ENCODE measurements at places on chromosomes 13 and 19.

DNA sequence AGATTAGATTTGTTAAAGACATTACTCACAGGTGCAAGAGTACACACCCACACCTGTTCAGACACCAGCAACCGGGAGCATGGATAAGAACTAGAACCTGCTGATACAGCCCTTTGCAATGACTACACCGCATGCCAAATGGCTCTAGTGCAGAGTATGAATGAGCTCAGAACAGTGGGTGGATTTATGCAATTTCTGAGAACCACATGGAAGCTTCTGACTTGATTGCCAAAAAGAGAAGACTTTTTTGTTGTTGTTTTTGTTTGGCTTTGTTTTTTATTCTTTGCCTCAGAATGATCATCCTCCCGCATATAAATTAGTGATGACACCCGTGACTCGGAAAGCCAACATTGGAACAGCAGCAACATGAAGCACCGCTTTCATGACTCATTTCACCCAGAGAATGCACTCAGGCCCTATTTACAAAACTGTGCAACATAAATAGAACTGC, 77.4 kb upstream of the LRCH1 start:
- DNase-seq, result no peak
- H3K27ac ChIP-seq, result no peak overlapping the region
- no peaks in the 10 kb centered on the region for H3K36me3 ChIP-seq
- H3K4me3 ChIP-seq, result no peak overlapping the region
- H3K4me1 ChIP-seq, result no peaks in the 10 kb centered on the region

GRCh38 chr19:32748497-32748896, 28.9 kb downstream of the TDRD12 start:
- no peak overlapping the region for H3K27ac ChIP-seq
- H3K36me3 ChIP-seq, result no peaks in the 10 kb centered on the region
- no peak for DNase-seq
- no peak overlapping the region for H3K4me3 ChIP-seq
- peaks cover 15% of the 10 kb centered on the region for H3K27me3 ChIP-seq

- DNase-seq, result no peak
- no peak overlapping the region for H3K27ac ChIP-seq
- H3K27me3 ChIP-seq, result no peaks in the 10 kb centered on the region
These were observed 28.5 kb upstream of the RBM26 start for GRCh38 chr13:79434556-79434955.

GRCh38 chr19:31749231-31749630, 400.0 kb upstream of the TSHZ3 start:
- no peaks in the 10 kb centered on the region for H3K27me3 ChIP-seq
- no peaks in the 10 kb centered on the region for H3K4me1 ChIP-seq
- no peak overlapping the region for H3K4me3 ChIP-seq
- H3K27ac ChIP-seq, result no peak overlapping the region
- no peaks in the 10 kb centered on the region for H3K36me3 ChIP-seq
- DNase-seq, result no peak

DNA sequence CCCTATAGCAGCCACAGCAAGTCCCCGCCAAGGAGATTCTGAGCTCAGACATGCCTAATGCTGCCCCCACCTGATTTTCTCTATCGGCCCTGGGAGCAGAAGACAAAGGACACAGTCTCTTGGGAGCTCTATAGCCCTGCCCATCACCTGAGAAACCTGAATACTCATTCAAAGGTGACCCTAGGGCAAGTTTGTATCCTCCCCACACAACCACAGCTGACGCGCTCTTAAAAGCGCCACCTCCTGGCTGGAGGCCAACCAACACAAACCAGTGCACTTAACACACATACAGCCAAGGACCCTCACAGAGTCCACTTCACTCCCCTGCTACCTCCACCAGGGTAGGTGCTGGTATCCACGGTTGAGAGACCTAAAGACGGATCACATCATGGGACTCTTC, 8.8 kb upstream of the IGFL4 start:
- no peak for DNase-seq
- no peaks in the 10 kb centered on the region for H3K36me3 ChIP-seq
- H3K27me3 ChIP-seq, result no peaks in the 10 kb centered on the region
- no peak overlapping the region for H3K27ac ChIP-seq
- no peaks in the 10 kb centered on the region for H3K4me1 ChIP-seq
- no peak overlapping the region for H3K4me3 ChIP-seq

GRCh38 chr13:111614613-111615012, 294.2 kb downstream of the TEX29 start:
- DNase-seq, result no peak
- no peaks in the 10 kb centered on the region for H3K36me3 ChIP-seq
- no peak overlapping the region for H3K27ac ChIP-seq
- peaks cover 14% of the 10 kb centered on the region for H3K27me3 ChIP-seq
- no peak overlapping the region for H3K4me3 ChIP-seq
- H3K4me1 ChIP-seq, result no peaks in the 10 kb centered on the region

- H3K27ac ChIP-seq, result no peak overlapping the region
- no peaks in the 10 kb centered on the region for H3K27me3 ChIP-seq
- H3K4me3 ChIP-seq, result no peak overlapping the region
- no peak for DNase-seq
- H3K4me1 ChIP-seq, result peaks cover 3% of the 10 kb centered on the region
- H3K36me3 ChIP-seq, result peaks cover 18% of the 10 kb centered on the region
These were observed 14.5 kb downstream of the LIPE start for GRCh38 chr19:42412661-42413076.

DNA sequence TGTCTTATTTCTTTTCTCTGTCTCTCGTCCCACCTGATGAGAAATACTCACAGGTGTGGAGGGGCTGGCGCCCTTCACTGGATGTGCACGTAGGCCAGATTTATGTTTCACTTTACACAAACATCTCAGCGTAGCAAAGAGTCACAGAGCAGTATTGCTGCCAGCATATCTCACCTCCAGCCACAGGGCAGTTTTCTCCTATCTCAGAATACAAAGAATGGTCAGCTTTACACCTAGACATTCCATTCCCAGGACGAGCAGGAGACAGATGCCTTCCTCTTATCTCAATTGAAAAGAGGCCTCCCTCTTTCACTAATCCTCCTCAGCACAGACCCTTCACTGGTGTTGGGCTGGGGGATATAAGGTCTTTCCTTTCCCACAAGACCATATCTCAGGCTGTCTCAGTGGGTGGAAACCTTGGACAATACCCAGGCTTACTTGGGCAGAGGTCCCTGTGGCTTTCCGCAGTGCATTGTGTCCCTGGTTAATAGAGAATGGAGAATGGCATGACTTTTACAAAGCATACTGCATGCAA, 7.2 kb upstream of the ZNF611 start:
- H3K36me3 ChIP-seq, result no peaks in the 10 kb centered on the region
- no peak overlapping the region for H3K4me3 ChIP-seq
- no peak overlapping the region for H3K27ac ChIP-seq
- H3K4me1 ChIP-seq, result no peaks in the 10 kb centered on the region
- DNase-seq, result no peak
- no peaks in the 10 kb centered on the region for H3K27me3 ChIP-seq

Data from left lung (tissue), 14 donors.